Neural progenitor cell (in vitro differentiated cells): ENCODE measurements at places on chromosomes 1 and 21. TPM values are rescaled to one million over a fixed set of nuclear protein-coding genes. Genes with fewer than 3 reads are reported as not detected.
A peak's percentile ranks its signal among the peaks of the same experiment; 100 is the strongest.

DNA sequence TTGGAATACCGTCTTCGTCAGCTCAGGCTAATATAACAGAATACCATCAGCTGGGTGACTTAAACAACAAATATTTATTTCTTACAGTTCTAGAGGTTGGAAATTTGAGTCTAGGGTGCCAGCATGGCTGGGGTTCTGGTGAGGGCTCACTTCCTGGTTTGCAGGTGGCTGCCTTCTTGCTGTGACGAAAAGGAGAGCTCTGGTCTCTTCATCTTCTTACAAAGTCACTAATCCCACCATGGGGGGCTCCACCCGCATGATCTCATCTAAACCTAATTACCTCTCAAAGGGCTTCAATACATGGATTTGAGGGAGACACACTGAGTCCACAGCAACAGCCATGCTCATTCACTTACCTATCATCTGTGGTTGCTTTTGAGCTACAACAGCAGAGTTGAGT is 78.3 kb downstream of the PSMG1 start:
- H3K27ac ChIP-seq: peak overlapping the region; percentile 34
- DNase-seq: peak; percentile 67
- H3K4me3 ChIP-seq: no peak overlapping the region
- H3K27me3 ChIP-seq: no peaks in the 10 kb centered on the region
- H3K36me3 ChIP-seq: no peaks in the 10 kb centered on the region

The TGFB2 gene
- 0.37 and 1.9 TPM in 2 replicates for total RNA-seq

DNA sequence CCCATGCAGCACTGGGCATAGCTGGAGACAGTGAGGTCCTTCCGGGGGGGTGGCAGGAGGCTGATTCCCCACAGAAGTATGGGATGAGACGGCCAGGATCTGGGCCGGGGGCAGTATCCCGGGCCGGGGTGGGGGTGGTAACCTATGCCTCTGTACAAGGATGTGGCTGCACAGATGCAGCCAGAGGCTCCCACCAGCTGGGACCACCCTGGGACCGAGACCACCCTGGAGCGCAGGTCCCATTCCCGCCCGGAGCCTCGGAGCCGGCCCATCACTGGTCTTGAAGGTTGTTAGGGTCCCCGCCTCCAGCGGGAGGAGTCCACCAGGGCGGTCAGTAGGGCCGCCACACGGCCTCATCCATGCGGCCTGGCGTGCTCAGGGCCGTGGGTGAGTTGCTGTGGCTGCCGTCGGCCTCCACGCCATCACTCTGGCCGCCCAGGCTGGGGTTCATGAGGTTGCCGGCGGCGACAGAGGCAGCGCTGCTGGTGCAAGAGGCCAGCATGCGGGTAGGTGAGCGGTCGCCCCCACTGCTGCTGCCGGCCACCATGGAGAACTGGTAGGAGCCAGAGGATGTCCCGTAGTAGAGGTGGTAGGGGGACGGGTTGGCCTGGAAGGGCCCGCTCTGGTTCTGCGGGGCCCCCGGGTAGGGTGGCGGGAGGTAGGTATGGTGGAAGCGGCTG is 28.1 kb downstream of the RUNX3 start:
- no peak for DNase-seq
- H3K4me1 ChIP-seq: no peaks in the 10 kb centered on the region
- no peak overlapping the region for H3K27ac ChIP-seq
- no peaks in the 10 kb centered on the region for H3K27me3 ChIP-seq
- no peaks in the 10 kb centered on the region for H3K36me3 ChIP-seq

DNA sequence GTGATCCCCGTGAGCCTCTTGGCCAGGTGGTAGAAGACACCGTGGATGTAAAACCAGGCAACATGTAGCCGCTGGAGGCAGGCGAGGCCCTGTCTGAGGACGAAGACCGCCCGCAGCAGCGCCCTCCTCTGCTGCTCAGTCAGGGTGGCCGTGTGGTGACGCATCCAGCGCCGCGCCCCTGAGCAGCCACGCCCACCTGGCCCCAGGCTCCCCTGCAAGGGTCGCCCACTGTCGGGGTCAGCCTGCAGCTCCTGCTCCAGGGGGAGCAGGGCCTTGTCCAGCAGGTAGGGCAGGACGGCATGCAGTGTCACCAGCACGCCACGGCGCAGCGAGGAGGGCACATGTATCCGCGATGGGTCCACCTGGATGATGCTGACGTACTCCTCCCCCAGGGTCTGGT is 3.9 kb downstream of the PEX10 start:
- no peak overlapping the region for H3K4me3 ChIP-seq
- H3K4me1 ChIP-seq: peaks cover 7% of the 10 kb centered on the region
- DNase-seq: no peak
- H3K27ac ChIP-seq: no peak overlapping the region

- peak; percentile 37 for DNase-seq
- no peak overlapping the region for H3K27ac ChIP-seq
- peaks cover 97% of the 10 kb centered on the region for H3K27me3 ChIP-seq
- H3K4me1 ChIP-seq: no peaks in the 10 kb centered on the region
These were observed 1.8 kb upstream of the MCOLN2 start for GRCh38 chr1:84998642-84999280.

DNA sequence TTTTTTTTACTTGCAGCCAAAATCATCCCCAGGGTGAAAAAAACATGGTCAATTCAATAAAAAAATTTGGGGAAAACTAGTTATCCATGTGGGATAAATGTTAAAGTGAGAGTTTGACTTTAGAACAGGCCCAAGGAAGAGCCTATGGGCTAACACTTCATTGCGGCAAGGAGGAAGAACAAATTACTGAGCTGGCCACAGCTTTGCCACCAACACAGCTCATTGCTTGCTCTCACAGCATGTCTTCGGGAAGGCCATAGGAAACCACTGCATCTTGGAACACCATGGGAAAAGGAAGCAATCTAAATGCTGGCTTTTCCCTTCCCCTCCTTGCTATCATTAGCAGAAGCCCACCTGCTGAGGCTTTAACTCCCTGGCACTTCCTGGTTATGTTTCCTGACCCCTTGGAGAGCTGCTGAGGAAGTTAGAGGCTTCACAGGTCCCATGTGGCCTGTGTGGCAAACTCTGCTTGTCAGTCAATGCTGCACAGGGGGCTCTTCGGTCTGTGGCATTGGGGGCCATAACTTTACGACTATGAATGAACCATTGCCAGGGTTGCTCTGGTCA is 86.0 kb downstream of the SLC25A24 start:
- no peaks in the 10 kb centered on the region for H3K4me1 ChIP-seq
- no peak overlapping the region for H3K27ac ChIP-seq
- no peaks in the 10 kb centered on the region for H3K36me3 ChIP-seq

The FMO5 gene
- total RNA-seq: 0.28 and 0.82 TPM in 2 replicates

The ZSWIM5 gene
- total RNA-seq: 5.8 and 7.1 TPM in 2 replicates

The KCNT2 gene
- total RNA-seq: 24.1 and 29.8 TPM in 2 replicates

The GOLT1A gene
- total RNA-seq: 1.2 TPM in 1 of 2 replicates, not detected in the other

The GJC2 gene
- 0.25 TPM in 1 of 2 replicates, not detected in the other for total RNA-seq

- H3K4me1 ChIP-seq: no peaks in the 10 kb centered on the region
- no peak overlapping the region for H3K4me3 ChIP-seq
- no peak overlapping the region for H3K27ac ChIP-seq
- no peaks in the 10 kb centered on the region for H3K36me3 ChIP-seq
- DNase-seq: no peak
These were observed 15.5 kb downstream of the EEIG2 start for GRCh38 chr1:108575375-108575774.

DNA sequence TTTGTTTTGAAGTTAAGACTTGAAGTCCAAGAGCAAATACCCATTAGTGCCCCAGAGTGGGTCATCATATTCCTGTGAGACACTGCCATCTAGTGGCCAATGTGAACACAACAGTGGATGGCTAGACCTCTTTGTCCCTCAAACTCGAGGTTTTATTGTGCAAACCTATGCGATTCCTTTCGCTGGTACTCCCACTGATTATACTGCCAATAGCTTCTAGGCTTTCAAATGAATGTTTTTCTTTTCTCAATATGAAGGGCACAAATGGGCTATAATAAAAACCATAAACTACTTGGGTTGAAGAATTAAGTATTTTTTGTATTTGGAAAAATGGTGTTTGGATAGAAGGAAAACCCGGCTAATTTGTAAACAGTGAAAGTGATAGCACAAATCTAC is 100.4 kb upstream of the ZNF281 start:
- no peaks in the 10 kb centered on the region for H3K4me1 ChIP-seq
- no peaks in the 10 kb centered on the region for H3K27me3 ChIP-seq
- DNase-seq: peak; percentile 88
- H3K27ac ChIP-seq: no peak overlapping the region

The RER1 gene
- total RNA-seq: 39.1 and 42.5 TPM in 2 replicates

The NOS1AP gene
- total RNA-seq: 2.4 and 5.9 TPM in 2 replicates

DNA sequence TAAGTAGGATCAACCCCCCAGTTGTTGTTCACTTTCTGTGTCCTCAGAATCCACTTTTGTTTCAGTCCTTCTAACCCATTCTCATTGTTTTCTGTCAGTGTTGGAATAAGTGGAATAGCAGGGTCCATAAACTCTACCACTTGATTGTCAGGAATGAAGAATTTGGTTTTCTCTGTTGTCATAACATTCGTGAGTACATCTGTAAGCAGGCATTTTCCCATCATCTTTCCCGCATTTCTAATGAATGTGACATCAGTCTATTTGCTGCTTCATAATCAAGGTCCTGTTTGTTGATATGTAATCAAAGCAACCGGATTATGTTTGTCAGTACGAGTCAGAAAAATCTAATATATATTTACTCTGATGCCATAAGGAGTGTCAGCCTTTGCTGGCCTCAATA is 147.1 kb downstream of the KIF26B start:
- no peak overlapping the region for H3K4me3 ChIP-seq
- H3K4me1 ChIP-seq: no peaks in the 10 kb centered on the region
- DNase-seq: no peak
- H3K27me3 ChIP-seq: no peaks in the 10 kb centered on the region

GRCh38 chr1:97895278-97895677 is 25.6 kb downstream of the DPYD start:
- no peak overlapping the region for H3K4me3 ChIP-seq
- H3K4me1 ChIP-seq: no peaks in the 10 kb centered on the region
- H3K36me3 ChIP-seq: no peaks in the 10 kb centered on the region
- no peak for DNase-seq
- no peaks in the 10 kb centered on the region for H3K27me3 ChIP-seq

GRCh38 chr1:150619576-150620509 is 9.6 kb downstream of the ENSA start:
- no peak overlapping the region for H3K27ac ChIP-seq
- no peak overlapping the region for H3K4me3 ChIP-seq
- DNase-seq: no peak
- no peaks in the 10 kb centered on the region for H3K4me1 ChIP-seq
- H3K27me3 ChIP-seq: no peaks in the 10 kb centered on the region

DNA sequence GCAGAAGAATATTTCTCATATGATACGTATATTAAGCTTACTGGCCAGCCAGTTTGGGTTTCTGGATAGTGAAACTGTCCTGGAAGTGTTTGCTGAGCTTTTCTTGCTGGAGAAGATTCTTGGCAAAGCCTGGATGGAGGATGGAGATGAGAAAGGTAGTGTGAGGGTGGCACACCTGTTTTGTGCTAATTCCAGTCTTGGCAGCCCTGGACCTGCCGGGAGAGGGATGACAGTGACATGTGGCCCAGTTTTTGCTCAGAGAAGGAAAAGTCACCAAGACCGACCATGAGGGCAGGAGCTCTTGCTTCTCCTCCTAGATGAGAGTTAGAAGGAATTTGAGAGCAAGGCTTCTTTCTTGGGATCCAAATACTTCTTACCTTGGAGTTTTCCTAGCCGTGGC is 34.1 kb downstream of the DOP1B start:
- no peak overlapping the region for H3K27ac ChIP-seq
- DNase-seq: no peak
- H3K4me3 ChIP-seq: no peak overlapping the region
- H3K36me3 ChIP-seq: no peaks in the 10 kb centered on the region
- H3K27me3 ChIP-seq: no peaks in the 10 kb centered on the region
- H3K4me1 ChIP-seq: peaks cover under 1% of the 10 kb centered on the region

The CTSS gene
- 0.06 TPM in 1 of 2 replicates, not detected in the other for total RNA-seq

DNA sequence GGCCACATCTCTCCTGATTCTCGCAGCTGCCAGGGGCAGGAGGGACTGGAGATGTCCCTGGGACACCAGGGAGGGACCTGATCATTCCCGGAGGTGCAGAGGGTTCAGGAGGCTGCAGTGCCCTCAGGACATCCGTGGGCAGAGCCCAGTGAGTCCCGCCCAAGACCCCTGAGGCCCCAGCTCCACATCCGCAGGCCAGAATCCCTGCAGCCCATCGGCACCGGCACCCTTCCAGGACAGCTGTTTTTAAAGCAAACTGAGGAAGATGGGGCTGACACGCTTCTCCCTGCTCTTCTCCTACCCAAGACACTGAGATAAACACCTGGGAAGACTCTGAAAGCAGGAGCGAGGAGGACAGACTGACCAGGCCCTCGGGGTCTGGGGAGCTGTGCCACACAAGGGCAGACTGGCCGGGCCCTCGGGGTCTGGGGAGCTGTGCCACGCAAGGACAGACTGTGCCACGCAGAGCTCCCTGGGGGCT is 25.5 kb downstream of the SLC19A1 start:
- H3K4me3 ChIP-seq: no peak overlapping the region
- H3K27me3 ChIP-seq: no peaks in the 10 kb centered on the region
- no peak for DNase-seq
- H3K4me1 ChIP-seq: no peaks in the 10 kb centered on the region
- H3K36me3 ChIP-seq: peaks cover 26% of the 10 kb centered on the region
- no peak overlapping the region for H3K27ac ChIP-seq

DNA sequence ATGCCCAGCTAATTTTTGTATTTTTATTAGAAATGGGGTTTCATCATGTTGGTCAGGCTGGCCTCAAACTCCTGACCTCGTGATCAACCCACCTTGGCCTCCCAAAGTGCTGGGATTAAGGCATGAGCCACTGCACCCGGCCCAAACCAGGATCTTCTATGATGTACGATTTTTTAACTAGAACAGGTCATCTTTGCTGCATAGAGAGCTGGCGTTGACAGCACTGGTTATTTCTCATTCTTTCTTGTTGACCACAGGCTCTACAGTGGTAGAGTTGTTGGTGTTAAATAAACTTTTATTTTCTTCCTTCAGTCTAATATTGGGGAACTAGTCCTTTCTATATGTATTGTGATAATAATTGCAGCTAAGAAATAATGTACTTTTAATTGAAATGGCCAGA is 3.8 kb upstream of the MAB21L3 start:
- no peak overlapping the region for H3K27ac ChIP-seq
- no peak overlapping the region for H3K4me3 ChIP-seq
- H3K27me3 ChIP-seq: no peaks in the 10 kb centered on the region

The S100A5 gene
- not detected in 2 replicates for total RNA-seq

The APOBEC4 gene
- total RNA-seq: not detected in 2 replicates

- no peak overlapping the region for H3K4me3 ChIP-seq
- H3K27me3 ChIP-seq: peaks cover 8% of the 10 kb centered on the region
- no peaks in the 10 kb centered on the region for H3K36me3 ChIP-seq
- DNase-seq: peak; percentile 83
These were observed 6.6 kb downstream of the GOLT1A start for GRCh38 chr1:204207136-204207616.

- H3K36me3 ChIP-seq: no peaks in the 10 kb centered on the region
- no peak overlapping the region for H3K27ac ChIP-seq
- H3K27me3 ChIP-seq: no peaks in the 10 kb centered on the region
- no peak overlapping the region for H3K4me3 ChIP-seq
- no peaks in the 10 kb centered on the region for H3K4me1 ChIP-seq
These were observed 40.6 kb upstream of the ZBTB40 start for GRCh38 chr1:22410928-22411495.

The SELE gene
- total RNA-seq: not detected in 2 replicates

- H3K4me1 ChIP-seq: peaks cover 87% of the 10 kb centered on the region
- no peaks in the 10 kb centered on the region for H3K27me3 ChIP-seq
- peak; percentile 41 for DNase-seq
These were observed 75.0 kb downstream of the SSBP3 start for GRCh38 chr1:54331091-54331772.

The FCMR gene
- not detected in 2 replicates for total RNA-seq

The SLC19A2 gene
- 24.1 and 35.4 TPM in 2 replicates for total RNA-seq

- no peaks in the 10 kb centered on the region for H3K27me3 ChIP-seq
- peaks cover 15% of the 10 kb centered on the region for H3K4me1 ChIP-seq
- H3K36me3 ChIP-seq: no peaks in the 10 kb centered on the region
These were observed 113.8 kb downstream of the CAMTA1 start for GRCh38 chr1:6898974-6899539.

GRCh38 chr1:186678155-186678554 is 2.1 kb downstream of the PTGS2 start:
- peaks cover 49% of the 10 kb centered on the region for H3K27me3 ChIP-seq
- H3K27ac ChIP-seq: no peak overlapping the region
- H3K36me3 ChIP-seq: no peaks in the 10 kb centered on the region
